ENCODE measurements at places on chromosomes 7 and 10. TPM values are rescaled to one million over a fixed set of nuclear protein-coding genes. Genes with fewer than 3 reads are reported as not detected.

- DNase-seq = no peak
Observed at GRCh38 chr7:127392182-127392565, 334 bp downstream of the ZNF800 start.

Gene DOCK1
- total RNA-seq = 14.7 TPM

Gene LSM8
- 6.8 TPM for total RNA-seq

DNA sequence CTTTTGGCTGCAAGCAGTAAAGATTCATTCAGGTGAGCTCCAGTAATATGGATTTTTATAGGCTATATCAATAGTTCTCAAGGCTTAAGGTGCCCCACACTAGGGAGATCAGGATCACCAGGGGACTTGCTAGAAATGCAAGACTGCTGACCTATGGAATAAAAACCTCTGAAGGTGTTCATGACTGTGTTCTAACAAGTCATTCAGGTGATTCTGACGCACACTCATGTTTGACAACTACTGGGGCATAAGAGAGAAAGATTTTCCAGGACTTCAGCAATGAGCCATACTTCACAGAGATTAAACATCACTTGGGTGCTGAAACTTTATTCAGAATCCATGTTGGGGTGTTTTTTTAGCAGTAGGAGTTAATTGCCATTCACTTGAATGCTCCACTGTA lies 4.8 kb upstream of the TAS2R38 start:
- no peak for DNase-seq

Gene MMRN2
- total RNA-seq = 9.6 TPM

- no peak for DNase-seq
Observed at GRCh38 chr7:7529328-7529727, 6.3 kb downstream of the COL28A1 start.

Gene CLRN3
- 25.1 TPM for total RNA-seq

Gene CTAGE8
- total RNA-seq = 1.4 TPM

DNA sequence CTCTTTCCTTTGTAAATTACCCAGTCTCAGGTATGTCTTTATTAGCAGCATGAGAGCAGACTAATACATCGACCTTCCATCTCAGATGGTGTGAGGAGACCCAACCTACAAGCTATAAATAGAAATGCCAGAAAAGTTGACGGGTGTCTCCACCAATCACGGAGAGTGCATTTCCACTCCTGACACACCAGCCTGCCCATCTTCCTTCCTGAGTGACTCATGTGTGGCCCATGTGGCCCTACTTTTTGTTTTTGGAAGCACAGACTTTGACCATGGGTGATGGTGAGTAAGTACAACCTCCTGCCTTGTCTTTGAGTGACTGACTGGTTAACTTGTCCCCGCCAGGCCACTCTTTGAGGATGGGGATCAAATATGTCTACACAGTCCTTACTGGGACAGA lies 147.0 kb downstream of the OAT start:
- DNase-seq = no peak

Gene MRM2
- 12.2 TPM for total RNA-seq

DNA sequence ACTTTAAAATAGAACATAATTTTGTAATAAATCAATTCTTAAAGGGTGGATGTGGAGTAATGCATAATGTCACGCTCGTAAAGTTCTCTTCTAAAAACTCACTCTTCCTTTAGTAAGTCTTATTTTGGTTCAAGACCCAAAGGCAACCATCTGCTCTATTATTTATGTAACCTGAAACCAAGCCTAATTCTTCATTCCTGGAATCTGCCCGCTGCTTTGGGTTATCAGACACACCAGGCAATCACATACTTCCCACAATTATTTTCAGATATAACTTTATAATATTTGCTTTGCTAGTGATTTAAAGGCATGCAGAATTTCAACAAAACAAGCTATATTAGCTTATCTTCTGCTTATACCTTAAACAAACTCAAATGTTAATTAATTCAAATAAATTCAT lies 39.0 kb downstream of the RAB11FIP2 start:
- no peak for DNase-seq

DNA sequence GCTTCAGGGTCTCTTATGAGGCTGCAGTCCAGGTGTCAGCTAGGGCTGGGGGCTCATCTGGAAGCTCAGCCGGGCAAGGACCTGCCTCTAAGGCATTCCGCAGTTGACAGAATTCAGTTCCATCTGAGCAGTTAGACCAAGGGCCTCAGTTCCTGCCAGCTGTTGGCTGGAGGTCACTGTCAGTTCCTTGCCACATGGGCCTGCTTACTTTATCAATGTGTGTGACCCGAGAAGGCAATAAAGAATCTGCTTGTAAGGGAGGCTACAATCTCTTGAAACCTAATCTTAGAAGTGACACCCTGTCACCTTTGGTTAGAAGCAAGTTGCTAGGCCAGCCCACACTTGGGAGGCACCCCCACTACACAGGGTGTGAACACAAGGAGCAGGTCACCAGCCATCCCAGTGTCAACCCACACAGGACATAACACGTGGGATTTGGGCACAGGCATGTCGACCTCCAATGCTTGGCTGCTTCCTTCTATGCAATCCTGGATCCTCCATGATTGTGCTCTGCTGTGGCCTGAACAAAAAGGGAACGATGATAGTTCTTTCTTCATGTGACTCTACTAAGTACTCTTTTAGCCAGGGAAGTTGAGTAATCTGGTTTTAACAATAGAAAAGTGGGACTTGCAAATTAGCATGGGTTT lies 41.8 kb downstream of the MTURN start:
- DNase-seq = no peak

DNA sequence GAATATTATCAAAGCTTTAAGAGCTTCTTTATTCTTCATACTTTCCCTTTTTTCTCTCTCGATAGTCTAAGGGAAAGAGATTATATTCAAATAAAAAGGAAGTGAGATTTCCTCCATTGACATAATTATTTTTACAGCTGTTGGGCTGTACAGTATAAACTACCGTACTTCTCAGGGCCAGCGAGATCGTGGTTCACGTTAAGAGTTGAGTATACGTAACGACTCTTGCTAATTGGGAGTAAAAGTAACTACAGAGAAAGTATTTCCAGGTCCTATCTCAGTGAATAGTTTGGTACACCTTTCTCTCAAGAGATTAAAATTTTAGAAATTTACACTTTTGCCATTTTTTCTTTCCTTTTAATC lies 57.8 kb downstream of the INPP5F start:
- no peak for DNase-seq

Gene PTPN20
- 0.08 TPM for total RNA-seq

GRCh38 chr10:130227883-130228282 lies 91.7 kb downstream of the GLRX3 start:
- no peak for DNase-seq

- no peak for DNase-seq
Observed at GRCh38 chr7:23283086-23283485, 16.1 kb upstream of the MALSU1 start.

GRCh38 chr7:48250441-48250951 lies 79.2 kb downstream of the ABCA13 start:
- DNase-seq = no peak

- no peak for DNase-seq
Observed at GRCh38 chr7:155007947-155008346, 5.0 kb upstream of the PAXIP1 start.

Gene UNCX
- total RNA-seq = not detected

DNA sequence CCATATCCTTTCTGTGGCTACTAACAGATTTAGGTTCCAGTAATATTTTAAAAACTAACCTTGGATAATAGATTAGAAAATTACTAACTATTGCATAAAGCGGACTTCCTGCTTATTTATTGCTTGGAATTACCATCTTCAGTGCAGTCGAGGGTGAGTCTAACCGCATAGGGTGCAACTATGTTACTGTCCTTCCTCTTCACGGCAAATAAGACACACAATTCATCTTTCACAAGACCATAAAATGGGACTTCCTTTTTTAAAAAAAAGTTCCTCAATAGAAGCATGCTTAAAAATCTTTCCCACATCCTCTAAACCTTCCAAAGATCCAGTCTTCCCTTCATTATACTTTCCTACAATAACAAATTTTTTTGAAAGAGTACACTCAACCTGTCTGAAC lies 2.1 kb downstream of the SLC25A40 start:
- DNase-seq = no peak

Gene AUTS2
- total RNA-seq = 26.1 TPM

GRCh38 chr10:17563452-17563851 lies 53.7 kb downstream of the HACD1 start:
- no peak for DNase-seq

DNA sequence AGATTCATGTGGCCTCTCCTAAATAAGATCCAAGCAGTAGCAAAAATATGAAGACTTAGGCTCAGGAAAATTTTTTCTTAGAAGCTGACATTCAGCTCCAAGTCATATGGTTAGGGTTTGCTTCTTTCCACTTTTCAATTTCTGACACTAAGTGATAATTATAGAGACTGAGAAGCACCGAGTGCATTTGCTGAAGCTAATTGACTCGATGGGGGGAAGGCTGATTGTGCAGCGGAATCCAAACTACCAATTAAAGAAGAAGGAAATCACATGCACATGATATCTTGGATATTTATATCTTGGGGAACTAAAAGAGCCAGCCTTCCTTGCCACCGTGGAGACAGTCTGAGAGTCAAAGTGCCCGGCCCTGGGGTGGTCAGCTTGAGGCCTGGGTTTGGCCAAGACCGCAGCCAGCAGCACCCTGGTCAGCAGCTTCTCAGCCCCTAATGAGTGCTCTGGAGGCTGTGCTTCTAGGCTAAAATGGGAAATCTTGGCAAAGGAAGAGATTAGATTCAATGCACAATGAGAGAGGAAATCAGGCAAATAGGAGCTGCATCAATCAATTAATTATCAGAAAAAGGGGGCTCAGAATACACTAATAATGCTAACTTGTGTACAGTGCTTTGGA lies 589.3 kb downstream of the NRG3 start:
- DNase-seq = no peak

DNA sequence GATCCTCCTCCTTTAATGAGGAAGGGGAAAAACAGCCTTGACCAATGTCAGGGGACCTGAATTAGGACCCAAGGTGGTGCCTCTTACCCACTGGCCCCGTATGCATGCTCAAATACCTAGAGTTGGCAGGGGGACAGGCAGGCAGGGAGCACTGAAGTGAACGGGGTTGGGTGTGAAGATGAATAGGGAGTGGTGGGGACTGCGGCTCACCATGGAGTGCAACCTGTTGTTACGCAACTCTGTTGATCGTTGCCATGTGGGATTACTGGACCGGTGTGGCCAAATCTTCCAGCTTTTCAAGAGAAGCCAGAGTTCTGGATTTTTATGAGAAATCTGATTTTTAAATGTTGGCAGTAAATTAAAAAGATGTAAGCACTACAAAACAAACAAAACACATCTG lies 48.1 kb downstream of the TLL2 start:
- no peak for DNase-seq

Gene CCAR1
- total RNA-seq = 17.4 TPM

Gene CFAP69
- 1.7 TPM for total RNA-seq

DNA sequence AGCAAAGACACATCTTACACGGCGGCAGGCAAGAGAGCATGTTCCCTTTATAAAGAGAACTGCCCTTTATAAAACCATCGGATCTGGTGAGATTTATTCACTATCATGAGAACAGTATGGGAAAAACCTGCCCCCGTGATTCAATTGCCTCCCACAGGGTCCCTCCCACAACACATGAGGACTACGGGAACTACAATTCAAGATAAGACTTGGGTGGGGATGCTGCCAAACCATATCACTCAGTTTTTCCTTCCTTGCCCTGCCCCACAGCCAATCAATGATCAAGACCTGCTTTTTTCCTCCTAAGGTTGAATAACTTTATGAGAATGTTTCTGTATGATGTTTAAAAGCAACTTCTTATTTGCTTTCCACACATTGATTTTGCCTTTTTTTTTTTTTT lies 3.1 kb upstream of the PTPRE start:
- no peak for DNase-seq

DNA sequence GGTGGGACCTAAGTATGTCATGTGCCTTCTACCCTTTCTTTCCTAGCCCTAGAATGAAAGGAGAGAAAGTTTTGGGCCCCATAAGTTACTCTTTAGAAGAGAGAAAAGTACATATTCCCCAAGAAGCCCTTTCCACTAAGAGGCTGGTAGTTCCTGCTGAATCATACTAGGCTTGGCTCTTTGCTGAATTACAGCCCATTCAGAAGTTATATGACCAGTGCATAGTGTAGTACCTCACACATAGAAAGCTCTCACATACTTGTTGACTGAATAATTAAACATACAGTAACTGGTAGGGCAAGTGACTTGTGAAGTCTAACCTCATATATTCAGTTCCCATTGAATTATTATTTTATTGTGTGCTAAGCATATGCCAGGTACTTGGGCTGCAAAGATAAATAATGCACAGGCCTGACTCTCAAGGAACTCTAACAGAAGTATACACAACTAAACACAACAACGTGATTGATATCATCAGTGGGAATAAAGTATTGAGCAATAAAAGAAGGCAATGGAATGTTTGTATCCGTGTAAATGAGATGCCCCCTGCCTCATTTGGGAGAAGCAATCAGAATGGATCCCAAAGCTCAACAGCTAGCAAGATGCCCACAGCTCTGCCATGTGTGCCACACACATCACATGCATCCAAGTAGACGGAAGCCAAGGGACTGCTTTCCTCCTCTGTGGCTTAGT lies 38.9 kb upstream of the UBN2 start:
- DNase-seq = no peak

GRCh38 chr10:92119340-92119739 lies 171.5 kb downstream of the CPEB3 start:
- no peak for DNase-seq

GRCh38 chr7:128167791-128168666 lies 73.0 kb upstream of the LEP start:
- no peak for DNase-seq

Gene HABP2
- 289 TPM for total RNA-seq

Gene TSPAN13
- total RNA-seq = 41.3 TPM

- no peak for DNase-seq
Observed at GRCh38 chr7:153433223-153433622, 619.0 kb upstream of the DPP6 start.

GRCh38 chr7:80187727-80188126 lies 53.1 kb downstream of the GNAI1 start:
- no peak for DNase-seq

- no peak for DNase-seq
Observed at GRCh38 chr10:106182542-106182941, 982.0 kb downstream of the SORCS1 start.

DNA sequence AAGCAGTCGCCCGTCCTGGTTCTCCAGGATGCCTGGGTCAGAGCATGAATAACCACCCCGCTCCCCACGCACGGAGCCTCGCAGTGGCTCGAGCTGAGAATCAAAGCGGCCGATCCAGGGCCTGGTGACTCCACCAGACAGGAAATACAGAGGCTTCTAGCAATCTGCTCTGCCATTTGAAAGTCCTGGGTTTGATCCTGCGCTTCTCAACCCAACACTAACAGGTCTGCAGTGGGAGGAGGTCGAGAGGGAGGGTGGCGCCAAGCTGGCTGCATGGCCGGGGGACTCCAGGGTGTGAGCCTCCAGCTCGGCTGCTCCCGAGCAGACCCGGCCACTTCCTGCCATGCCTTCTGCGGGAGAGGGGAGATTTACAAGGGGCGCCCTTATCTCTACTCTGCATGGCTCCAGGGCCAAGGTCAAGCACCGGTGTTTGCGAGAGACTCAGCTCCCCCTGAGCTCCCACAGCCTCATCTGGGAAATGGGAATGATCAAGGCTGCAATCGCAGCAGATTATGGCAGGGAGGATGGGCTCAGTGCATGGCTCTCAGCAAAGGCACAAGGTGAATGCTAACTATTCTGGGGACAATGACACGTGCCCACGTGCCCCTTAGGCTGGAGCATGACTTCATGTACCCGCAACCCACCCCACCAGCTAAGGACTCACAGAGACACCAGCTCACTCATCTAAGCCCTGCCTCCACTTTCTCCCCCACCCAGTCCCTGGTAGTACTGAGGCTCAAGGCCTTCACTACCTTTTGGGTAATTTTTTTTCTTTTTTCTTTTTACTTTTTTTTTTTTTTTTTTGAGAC lies 73.9 kb upstream of the TNRC18 start:
- no peak for DNase-seq

GRCh38 chr10:80633383-80633860 lies 95.7 kb downstream of the SH2D4B start:
- no peak for DNase-seq
